Hematopoietic multipotent progenitor cell (in vitro differentiated cells): ENCODE measurements at places on chromosomes 12 and 14. TPM values are rescaled to one million over a fixed set of nuclear protein-coding genes. Genes with fewer than 3 reads are reported as not detected.

GRCh38 chr12:28958553-28959195, 190.4 kb upstream of the FAR2 start:
- DNase-seq = peak; percentile 1

DNA sequence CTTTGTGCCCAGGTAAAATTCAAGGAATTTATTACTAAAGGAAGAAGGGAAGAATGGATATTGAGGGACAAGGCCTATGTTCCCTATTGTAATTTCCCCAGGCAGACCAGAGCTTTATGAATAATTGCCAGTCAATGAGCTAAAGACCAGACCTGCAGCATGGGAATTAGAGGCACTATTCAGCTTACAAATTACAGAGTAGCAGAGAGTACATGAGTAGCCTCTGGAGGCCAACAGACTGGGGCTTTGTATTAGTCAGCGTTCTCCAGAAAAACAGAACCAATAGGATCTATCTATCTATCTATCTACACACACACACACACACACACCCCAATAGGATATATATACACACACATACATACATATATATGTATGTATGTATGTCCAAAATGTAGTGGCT, 120.0 kb upstream of the RPH3A start:
- no peak for DNase-seq

GRCh38 chr12:42921741-42922504, 332.4 kb upstream of the PRICKLE1 start:
- no peak for DNase-seq

Gene GPHN
- total RNA-seq = 8.6 TPM

Gene ANKRD33
- not detected for total RNA-seq
